ENCODE measurements at places on chromosomes 3 and 15.

DNA sequence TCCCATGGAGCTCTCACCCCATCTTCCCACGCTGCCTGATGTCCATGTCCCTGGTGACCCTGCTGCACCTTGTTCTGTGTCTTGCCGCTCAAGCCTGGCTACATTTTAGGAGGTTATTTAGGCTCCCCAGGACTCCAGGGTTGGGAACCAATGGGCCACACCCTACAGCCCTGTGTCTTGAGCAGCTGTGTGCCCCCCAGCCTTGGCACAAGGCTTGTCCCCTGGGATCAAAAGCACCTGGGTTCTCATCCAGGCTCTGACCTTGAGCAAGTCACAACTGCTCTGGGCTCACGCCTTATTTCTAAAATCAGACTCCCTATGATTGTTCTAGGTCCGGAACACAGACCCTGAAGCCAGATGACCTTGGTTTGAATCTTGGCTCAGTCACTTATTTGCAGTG lies 14.1 kb downstream of the SPSB4 start:
- DNase-seq = no peak

GRCh38 chr15:31392761-31393401 lies 66.2 kb downstream of the KLF13 start:
- no peak for DNase-seq

- DNase-seq = no peak
Observed at GRCh38 chr3:2992534-2992933, 117.6 kb downstream of the IL5RA start.

GRCh38 chr3:184549796-184550577 lies 11.6 kb upstream of the EPHB3 start:
- DNase-seq = no peak

DNA sequence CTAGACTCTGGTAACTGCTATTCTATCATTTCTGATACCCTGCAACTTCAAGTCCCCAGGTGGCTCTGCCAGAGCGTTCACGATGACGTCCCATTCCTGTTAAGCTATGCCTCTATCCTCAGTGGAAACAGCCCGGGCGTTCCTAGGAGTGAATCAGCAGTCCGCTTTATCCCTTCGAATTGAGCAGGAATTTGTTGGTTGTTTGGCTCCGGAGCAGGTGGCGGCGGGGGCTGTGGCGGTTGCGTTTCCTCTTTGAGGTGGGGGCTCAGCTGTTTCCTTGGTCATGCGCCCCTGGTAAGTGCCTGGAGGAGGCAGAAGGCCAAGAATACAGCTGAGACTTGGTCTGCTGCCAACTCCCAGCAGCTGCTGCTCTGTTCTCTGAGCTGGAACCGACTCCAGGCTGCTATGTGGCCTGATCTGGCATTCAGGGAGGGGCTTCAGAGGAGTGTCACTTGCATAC lies 25.2 kb downstream of the ARPP21 start:
- DNase-seq = no peak

GRCh38 chr15:101652786-101653430 lies 727 bp upstream of the TM2D3 start:
- no peak for DNase-seq

DNA sequence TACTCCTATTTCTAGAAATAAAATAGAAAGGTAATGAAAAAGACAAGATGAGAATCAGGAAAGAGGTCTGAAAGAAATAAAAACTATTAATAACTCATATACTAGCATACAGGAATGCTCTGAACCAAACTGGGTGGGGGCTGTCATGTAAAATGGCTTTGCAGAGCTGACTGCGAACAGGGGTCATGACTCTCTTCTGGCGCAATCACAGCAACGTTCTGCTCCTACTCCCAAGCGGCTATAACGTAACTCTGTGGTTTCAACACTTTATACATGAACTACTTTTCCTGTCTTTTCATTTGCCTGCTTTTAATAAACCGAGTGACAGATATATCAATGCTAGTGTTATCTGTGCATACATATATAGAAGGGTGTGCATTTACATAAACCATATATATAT lies 116.7 kb downstream of the DLG1 start:
- no peak for DNase-seq

- no peak for DNase-seq
Observed at GRCh38 chr3:186261638-186262037, 100.4 kb downstream of the DGKG start.

DNA sequence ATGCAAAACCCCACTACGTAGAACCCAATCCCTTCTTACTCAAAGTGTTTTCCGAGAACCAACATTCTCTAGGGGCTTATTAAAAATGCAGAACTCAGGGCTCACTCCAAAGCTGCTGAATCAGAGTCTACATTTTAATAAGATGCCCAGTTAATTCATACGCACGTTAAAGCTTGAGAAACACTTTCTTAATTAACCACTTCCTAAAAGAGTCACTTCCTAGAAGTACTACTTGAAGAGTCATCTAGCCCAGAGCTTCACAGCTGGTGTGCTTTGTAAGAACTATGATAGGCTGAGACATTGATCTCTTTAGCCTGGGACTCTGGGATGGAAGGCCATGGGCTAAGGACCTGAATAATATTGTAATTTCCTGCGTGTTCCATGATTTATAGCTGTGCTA lies 9.0 kb downstream of the COL6A5 start:
- DNase-seq = no peak

GRCh38 chr3:194293546-194294198 lies 57.5 kb downstream of the CPN2 start:
- no peak for DNase-seq

- DNase-seq = no peak
Observed at GRCh38 chr3:33889394-33890039, 91.1 kb downstream of the PDCD6IP start.

GRCh38 chr3:16409032-16409431 lies 104.5 kb downstream of the RFTN1 start:
- no peak for DNase-seq

- no peak for DNase-seq
Observed at GRCh38 chr15:79401301-79401700, 30.8 kb upstream of the MINAR1 start.

- no peak for DNase-seq
Observed at GRCh38 chr15:79450648-79451047, 18.5 kb downstream of the MINAR1 start.

GRCh38 chr3:57752307-57752706 lies 3.8 kb upstream of the SLMAP start:
- no peak for DNase-seq

- no peak for DNase-seq
Observed at GRCh38 chr3:68136411-68136810, 482.0 kb upstream of the SUCLG2 start.

- no peak for DNase-seq
Observed at GRCh38 chr3:48338635-48339034, 5.2 kb upstream of the SPINK8 start.

DNA sequence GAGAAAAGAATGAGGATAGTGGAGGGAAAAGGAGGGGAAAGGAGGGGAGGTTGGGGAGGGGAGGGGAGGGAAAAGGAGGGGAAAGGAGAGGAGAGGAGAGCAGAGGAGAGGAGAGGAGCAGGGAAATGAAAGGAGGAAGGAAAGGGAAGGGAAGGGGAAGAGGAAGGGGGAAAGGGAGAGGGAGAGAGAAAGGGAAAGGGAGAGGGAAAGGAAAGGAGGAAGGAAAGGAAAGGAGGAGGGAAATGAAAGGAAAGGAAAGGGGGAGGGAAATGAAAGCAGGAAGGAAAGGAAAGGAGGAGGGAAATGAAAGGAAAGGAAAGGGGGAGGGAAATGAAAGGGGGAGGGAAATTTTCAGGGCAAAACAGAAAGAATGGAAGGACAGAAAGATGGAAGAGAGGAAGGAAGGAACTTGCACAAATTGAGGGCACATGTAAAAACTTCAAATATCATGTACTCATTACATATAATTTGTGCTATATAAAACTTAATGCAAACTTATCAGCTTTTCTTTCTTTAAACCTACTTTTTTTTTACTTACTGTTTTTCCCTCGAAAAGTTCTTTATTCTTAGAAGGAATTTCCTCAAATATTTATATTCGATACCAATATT lies 148.0 kb downstream of the ZBTB20 start:
- DNase-seq = no peak

- DNase-seq = no peak
Observed at GRCh38 chr3:170228093-170228766, 6.0 kb downstream of the PRKCI start.

- no peak for DNase-seq
Observed at GRCh38 chr3:110178965-110179364, 841.6 kb upstream of the DPPA4 start.

DNA sequence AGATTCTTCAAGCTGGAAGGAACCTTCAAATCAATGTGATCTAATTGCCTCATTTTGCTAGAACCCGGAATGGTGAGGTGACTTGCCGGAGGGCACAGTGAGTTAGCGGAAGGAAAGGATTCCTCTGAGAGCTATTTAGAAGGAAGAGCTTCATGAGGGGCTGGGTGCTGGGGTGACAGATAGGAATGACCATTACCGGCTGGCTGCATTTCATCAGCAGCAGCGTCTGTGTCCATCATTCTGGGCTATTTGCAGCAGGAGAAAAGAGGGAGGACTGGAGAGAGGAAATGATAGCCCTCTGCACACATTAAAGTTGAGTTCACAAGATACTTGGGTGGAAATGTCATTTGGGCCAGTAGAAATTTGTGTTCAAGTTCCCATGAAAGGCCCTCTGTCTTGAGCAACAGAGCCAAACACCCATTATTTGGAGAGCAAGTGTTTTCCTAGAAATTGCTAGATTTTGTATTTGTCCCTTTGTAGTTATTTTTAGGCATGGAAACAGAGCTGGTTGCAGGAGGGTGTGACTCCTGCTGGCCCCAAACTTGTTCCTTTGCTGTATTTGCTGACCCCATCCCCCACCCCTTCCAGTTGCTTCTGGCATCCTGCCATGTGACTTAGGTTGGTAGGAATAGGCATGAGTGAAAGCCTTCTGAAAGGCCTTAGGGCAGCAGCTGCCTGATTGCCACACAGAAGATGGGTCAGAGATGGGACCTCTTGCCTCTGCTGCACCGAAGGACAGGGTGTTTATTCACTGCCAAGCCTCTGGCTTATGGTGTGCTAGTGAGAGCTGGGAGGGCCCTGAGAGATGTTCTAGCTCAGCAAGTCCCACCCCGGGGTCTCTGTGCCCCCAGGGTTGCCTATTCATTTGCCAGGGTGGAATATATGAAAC lies 87.5 kb upstream of the PLXNA1 start:
- DNase-seq = no peak

DNA sequence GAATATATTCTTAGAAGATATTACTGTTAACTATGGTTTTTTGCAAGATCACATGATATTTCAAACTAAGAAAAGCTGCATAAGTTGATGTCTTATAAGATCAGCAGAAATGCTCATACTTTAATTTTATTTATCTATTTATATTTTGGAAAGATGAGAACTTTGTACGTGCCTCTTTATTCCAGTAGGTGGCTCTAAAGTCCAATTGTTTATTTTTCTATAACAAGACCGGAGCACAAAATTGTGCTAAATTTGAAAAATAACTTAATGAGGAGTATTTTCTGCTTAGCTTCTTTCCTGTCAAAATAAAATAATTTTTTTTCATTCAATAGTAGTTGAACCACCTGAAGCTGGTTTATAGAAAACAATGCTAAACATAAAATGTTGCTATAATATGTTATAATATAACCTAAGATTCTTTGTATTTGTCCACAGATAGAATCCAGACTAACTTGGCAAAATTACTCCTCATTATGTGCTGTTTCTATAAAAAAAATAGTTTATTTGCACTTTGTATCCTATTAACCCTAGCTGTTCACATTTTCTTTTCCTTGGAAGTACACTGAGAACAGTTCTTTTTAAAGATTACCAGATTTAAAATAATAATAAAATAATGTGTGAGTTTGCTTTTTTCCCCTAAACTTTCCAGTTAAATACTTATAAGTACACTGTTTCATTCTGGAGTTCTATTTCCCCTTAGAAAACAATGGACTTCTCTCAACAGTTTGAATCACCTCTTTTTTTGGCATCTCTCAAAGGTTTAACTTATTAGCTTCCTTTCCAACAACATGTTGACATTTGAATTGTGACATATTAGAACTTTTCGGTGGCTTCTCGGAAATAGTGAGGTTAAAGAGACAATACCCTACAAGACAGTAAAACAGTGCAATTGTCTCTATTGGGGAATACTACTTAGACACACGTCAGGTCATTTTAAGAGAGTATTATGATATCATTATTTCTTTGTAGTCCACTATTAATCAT lies 530.0 kb downstream of the MECOM start:
- DNase-seq = no peak

Data from activated naive CD4-positive, alpha-beta T cell (primary cell).